Stimulated activated CD4-positive, alpha-beta T cell treated with anti-CD3 and anti-CD28 coated beads, TNF-alpha, amount 100 ng/mL, for 24 hours (primary cell): ENCODE measurements at places on chromosomes 7 and 10.

DNA sequence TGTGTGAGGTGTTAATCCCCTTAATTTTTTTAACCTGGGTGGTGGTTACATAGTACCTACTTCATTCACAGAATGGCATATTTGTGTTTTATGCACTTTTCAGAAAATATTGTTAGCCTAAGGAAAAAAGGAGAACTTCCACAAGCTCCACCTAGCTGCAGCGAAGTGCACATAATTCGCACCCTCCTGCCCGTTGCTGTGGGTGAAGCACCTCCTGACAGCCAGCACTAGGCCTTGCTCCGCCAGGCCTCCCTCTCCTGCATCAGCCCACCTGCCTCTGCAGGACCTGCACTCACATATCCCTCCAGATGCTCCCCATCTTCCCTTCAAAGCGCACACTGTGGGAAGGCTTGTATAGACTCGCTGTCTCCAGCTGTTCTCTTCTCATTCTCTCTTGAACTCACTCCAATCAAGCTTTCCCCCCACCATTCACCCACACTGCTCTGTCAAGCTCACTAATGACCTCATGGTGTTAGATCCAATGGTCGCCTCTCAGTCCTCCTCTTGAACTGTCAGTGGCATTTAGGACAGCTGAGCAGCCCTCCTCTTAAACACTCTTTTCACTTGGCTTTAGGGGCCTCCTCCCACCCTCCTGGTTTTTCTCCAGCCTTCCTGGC, 20.7 kb upstream of the GRID1 start:
- DNase-seq = no peak

- no peak for DNase-seq
Measured at GRCh38 chr10:30709229-30709628, 79.7 kb upstream of the LYZL2 start.

DNA sequence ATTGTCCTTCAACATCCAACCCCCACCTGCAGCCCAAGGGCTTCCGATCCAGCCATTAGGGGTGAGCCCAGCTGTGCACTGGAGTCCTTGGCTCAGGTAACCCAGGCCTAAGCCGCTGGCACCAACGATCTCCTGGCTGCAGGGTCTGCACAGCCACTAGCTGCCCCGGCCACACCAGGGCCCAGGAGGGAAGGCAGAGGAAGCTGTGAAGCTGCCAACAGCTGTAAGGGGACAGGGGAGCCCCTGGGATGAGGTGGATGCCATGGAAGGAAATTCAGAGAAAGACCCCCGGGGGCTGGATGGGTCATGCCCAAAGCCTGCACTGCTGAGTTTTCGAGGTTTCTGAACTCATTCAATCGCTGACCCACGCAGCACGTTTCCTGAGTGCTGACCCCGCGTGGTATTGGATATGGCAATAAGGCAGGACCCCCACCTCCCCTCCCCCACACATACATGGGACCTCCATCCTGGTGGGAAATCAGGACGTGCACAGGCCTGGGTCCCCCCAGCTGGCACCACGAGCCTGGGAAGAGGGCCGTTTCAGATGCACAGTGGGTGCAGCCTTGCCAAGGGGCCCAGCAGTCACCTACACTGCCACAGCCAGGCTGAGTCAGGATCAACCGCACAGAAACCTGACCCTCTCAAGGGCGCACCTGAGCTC, 170.3 kb downstream of the DIP2C start:
- no peak for DNase-seq

DNA sequence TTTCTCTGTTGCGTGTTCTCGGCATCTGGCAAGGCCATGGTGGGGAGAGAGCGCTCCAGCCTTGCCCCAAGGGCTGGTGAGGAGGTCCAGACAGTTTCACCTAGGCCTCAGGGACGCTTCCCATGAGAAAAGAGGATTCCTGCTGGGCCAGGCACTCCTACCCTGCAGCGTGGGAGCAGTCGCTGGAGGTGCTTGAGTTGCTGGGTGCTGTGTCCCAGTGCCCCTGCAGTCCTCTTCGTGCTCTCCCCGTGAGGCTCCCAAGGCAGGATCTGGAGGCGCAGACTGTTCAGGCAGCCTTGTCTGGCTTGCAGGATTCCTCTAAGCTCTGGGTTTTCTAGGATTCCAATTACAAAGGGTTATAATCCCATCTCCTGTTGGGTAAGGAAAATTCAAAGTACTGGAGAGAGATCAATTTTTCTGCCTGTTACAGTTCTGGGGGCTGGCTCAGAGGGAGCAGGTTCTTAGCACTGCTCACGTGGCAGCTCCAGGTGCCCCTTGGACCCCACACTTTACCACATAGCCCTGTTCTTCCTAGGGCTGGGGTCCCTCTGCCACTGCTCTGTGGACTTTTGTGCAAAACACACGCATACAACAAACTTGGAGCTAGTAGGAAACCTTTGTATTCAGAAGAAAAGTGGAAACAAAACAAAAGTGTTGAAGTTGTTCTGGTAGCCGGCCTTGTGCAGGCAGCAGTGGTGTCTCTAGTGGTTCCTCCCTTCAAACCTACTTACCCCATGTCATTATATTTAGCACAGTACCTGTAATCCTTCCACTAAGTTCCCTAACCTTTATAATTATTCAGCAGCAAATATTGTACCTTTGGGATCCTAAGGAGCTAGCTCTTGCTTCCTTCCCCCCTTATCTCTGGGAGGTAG, 60.5 kb downstream of the CCNY start:
- no peak for DNase-seq

GRCh38 chr10:114811862-114812261, 9.7 kb upstream of the FHIP2A start:
- no peak for DNase-seq
